Skin of body (tissue), 3 donors: ENCODE measurements at places on chromosomes 12 and 14.
A peak's percentile ranks its signal among the peaks of the same experiment; 100 is the strongest.

GRCh38 chr12:115146453-115146852 lies 462.5 kb upstream of the TBX3 start:
- no peak for DNase-seq

- peak; percentile 6 for DNase-seq
Measured at GRCh38 chr14:51382506-51382905, 142.5 kb downstream of the TMX1 start.

- no peak for DNase-seq
Measured at GRCh38 chr14:24256960-24257359, 6.0 kb downstream of the TGM1 start.

GRCh38 chr14:33643426-33644181 lies 307.3 kb downstream of the EGLN3 start:
- DNase-seq = no peak

- no peak for DNase-seq
Measured at GRCh38 chr14:64808449-64808848, 71.3 kb downstream of the SPTB start.

GRCh38 chr12:117530796-117531195 lies 169.4 kb upstream of the NOS1 start:
- no peak for DNase-seq

DNA sequence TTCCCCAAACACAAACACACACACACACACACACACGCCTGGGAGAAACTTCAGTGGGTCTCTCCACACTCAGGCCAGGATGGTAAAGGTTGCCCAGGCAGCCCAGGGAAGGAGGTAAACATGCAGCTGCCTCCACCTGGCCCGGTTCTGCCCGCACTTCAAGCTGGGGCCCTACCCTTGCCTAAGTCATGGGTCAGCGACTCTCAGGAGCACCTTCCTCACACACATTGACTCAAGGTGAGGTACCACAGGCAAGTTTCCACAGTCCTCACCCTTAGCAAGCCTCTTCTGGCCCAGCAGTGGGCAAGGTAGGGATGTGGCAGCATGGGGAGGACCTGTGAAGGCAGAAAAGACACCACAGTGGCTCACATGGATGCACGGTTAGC lies 14.1 kb upstream of the FAIM2 start:
- no peak for DNase-seq

DNA sequence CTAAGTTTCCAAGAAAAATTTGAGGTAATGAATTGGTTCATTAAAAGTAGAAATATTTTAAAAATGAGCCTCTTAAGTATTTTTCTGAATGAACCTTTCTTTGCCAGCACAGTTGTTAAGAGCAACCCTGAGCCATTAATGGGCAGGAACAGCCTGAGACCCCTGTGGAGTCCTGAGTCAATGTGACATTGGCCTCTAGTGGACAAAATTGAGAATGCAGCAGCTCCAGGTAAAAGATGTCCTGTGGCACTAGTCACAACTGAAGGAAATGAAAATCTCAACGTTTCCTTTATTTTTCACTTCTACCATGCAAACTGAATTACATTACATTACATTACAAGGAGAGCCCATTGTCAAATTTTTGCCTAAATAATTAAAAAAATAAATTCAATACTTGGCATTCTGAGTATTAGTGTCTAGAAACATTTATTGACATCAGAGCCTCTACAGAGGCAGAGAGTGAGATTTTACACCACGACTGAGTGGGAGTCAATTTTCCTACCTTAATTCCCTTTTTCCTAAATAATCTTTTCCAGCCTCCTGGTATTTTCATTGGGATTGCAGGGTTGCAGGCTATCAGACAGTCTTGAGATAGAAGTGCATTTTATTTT lies 135.7 kb downstream of the PPM1H start:
- DNase-seq = peak; percentile 71

- no peak for DNase-seq
Measured at GRCh38 chr12:26031318-26031717, 72.8 kb downstream of the RASSF8 start.

DNA sequence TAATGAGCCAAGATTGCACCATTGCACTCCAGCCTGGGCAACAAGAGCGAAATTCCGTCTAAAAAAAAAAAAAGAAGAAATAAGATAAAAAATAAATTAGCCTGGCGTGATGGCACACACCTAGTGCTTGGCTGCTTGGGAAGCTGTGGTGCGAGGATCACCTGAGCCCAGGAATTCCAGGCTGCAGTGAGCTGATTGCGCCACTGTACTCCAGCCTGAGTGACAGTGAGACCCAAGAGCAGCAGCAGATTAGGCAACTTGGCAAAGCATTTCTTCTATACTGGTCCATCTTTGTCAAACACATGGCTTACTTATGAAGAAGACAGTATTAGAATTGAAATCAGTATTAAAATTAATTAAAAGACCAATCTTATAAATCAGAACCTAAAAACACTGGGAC lies 6.3 kb downstream of the GON7 start:
- DNase-seq = no peak

DNA sequence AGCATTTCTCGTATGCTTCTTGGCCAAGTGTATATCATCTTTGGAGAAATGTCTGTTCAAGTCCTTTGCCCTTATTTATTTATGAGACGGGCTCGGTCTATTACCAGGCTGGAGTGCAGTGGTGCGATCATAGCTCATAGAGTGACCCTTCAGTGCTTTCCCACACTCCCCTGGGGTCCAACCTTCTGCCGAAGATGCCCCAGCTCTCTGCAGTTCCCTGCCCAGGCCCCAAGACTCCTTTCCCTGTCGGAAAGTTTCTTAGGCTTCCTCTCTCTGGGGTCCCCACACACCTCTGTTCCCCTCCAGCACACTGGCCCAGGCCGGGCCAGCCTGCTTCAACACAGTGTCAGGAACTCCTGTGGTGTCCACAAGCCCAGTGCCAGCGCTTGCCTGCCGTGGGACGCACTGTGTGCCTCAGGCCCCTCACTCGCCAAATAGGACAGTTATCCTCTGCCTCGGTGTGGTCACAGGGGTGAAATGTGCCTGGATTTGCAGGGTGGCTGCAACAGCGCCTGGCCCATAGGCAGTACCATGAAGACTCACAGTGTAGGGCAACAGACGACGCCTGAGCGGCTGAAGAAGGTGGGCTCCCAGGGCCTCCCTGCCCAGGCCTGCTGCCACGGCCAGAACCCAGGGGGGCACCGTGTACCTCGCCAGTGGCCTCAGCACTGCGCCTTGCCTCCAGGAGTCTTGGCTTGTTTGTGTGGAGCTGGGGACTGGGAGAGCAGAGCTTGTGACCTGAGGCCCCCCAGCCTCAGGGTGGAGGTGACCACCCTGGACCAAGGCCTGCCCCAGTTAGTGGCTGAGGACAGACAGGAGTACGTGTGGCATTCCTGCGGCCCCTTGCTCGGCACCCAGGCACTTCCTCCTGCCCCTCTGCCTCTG lies 4.9 kb upstream of the ASPG start:
- no peak for DNase-seq

DNA sequence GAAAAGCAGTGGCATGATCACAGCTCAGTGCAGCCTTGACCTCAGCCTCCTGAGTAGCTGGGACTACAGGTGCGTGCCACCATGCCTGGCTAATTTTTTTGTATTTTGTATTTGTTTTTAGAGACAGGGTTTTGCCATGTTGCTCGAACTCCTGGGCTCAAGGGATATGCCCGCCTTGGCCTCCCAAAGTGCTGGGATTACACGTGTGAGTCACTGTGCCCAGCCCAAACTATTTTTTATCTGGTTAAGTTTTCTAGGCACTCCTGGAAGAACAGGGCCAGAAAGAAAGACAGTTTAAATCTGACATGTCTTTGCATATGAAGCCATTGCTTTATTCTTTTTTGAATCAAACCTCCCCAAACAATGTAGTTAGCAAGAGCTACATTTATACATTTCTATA lies 27.5 kb upstream of the PTGR2 start:
- DNase-seq = no peak

DNA sequence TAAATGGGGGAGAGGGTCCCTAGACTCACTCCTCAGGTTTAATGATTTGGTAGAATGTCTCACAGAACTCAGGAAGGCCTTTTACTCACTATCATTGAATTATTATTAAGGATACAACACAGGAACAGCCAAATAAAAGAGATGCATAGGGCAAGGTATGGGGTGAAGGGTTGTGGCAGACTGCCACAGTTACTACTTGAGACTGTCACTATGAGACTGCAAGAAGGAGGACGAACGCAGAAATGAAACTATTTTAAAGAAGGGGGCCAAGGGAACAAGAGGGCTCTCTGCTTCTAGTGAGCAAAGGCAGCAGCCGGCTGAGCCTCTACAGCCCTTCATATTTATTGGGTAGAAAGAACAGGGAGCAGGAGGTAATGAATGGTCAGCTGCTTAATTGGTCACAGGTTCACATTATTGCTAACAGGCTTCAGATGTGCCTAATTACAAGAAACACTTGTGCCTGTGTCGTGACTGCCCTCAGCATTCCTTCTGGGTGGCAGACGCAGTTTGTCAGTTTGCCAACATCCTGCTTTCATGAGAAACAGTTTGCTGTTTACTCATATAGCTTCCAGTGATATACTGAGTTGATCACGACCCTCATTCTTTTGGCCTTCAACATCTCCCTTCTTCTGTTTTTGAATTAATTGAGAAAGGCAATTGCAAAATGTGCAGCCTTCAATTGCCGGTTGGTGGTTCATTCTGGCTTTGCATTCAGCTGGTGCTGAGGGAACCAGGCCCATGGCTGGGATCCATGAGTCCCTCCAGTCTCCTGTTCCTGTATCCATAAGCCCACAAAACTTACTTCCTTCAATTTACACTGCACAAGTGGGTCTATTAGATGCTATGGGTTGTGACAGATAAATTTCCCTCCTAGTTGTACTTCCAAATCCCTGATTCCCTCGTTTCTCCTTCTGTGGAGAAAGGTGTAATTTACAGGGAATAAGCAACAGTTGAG lies 82.8 kb upstream of the PLEKHG7 start:
- no peak for DNase-seq

- DNase-seq = no peak
Measured at GRCh38 chr12:47775100-47775911, 2.3 kb downstream of the SLC48A1 start.

DNA sequence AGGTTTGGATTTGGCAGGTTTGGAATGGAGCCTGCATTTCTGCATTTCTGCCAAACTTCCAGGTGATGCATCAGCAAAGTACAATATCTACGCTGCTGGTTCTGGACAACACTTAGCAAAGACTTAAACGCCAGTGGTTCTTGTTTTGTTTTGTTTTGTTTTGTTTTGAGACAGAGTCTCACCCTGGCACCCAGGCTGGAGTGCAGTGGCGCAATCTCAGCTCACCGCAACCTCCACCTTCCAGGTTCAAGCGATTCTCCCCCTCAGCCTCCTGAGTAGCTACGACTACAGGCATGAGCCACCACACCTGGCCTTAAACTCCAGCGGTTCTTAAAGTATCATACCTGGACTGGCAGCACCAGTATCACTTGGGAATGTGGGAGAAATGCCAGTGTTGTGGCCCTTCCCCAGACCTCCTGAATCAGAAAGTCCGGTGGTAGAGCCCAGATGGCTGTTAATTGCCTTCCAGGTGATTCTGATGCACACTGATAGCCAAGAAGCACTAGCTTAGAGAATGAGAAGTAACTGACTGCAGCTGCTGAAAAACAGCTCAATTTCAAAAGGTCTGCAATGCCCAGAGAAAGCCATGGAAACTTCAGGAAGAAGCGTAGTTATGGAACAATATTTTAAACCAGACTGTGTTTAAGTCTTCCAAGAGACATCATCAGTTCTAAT lies 114.8 kb upstream of the FOXN3 start:
- no peak for DNase-seq

DNA sequence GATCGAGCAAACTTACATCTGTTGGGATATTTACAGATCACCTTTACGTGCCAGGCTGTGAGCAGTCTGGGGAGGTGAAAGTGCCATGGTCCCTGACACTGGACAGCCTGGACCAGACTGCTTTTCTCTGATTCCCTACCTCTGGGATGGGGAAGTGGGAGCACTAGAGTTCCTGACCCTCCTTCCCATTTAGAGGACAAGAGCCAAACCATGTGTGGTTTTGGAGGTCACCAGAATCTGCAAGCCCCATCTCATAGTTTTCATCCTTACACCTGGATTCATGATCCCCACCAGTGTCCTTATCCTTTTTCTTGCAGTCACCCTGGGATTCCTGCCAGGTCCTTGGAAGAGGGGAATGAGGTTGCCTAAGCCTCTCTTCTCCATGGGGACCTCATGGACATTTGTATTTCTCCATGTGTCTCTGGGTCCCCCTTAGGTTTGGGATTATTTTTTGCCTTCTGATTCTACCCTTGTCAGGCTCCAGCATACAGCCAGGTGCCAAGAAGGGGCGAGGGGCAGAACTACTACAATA lies 1.5 kb upstream of the WNT10B start:
- DNase-seq = no peak

DNA sequence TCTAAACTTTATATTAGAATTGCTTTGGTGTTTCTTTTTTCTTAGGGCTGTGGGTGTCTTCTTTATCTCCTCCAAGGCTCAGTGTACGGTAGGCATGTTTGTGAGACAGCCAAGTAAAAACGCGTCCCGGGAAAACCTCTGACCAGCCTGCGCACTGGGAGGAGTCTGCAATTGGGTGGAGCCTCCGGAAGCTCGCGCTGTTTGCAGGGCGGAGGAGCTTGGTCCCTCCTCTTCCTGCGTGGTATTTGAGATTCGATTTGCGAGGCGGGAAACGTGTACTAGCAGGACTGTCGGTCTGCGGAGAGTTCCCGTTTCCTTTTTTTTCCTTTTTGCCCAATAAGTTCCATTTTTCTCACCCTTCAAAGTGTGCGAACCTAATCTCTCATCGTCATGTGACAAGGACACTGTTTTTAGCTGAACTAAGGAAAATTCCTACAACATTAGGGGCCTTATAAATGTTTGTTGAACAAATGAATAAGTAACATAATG lies 182.1 kb upstream of the OTX2 start:
- no peak for DNase-seq
